ENCODE measurements at places on chromosomes 12 and 14. TPM values are rescaled to one million over a fixed set of nuclear protein-coding genes. Genes with fewer than 3 reads are reported as not detected.

The SLC4A8 gene
- total RNA-seq = 67.1 TPM

DNA sequence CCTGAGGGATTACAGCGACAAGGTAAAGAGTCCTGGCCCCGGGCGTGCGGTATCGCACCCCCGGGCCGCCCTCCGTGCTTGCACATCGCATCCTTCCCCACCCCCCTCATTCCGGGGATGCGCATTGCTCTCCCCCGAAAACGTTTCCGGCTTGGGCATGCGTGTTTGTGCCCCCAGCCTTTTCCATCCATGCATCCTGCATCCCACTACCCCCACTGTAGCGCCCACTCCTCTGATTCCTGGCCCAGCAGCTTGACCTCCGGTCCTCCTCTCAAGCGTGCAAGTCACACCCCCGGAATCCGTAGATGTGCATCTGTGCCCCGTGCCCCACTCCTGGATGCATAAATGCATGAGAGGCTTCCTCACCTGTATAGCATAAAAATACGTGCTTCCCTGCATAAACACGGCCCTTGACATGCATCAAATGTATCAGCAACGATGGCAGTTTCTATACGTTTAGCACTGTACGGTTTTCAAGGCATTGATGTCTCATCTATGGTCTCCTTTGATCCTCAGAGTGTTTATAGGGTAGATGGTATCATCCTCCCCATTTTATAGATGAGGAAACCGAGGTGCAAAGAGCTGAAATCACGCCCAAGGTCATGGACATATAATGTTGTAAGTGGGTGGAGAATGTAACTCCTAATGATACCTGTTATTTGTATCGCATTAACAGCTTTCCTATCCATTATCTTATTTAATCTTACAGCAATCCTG, 484 bp downstream of the RIC8B start:
- no peak for DNase-seq

DNA sequence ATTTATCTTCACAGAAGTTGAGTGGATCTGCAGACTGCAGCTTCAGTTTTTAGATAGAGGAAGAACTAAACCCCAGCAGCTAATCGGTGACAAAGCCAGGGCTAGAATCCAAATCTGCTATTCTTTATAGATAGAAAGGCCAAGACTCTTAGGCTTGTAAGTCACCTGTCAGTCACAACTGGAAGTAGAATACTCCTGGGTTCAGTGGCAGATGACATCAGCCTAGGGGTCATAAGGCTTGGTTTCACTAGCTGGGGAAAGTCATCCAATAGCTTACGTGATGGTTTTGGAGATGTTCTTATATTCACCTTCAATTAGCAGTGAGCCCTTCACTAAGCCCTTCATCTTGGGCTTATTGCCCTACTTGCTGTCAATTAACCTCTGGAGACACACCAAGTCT, 93.4 kb downstream of the APAF1 start:
- no peak for DNase-seq

DNA sequence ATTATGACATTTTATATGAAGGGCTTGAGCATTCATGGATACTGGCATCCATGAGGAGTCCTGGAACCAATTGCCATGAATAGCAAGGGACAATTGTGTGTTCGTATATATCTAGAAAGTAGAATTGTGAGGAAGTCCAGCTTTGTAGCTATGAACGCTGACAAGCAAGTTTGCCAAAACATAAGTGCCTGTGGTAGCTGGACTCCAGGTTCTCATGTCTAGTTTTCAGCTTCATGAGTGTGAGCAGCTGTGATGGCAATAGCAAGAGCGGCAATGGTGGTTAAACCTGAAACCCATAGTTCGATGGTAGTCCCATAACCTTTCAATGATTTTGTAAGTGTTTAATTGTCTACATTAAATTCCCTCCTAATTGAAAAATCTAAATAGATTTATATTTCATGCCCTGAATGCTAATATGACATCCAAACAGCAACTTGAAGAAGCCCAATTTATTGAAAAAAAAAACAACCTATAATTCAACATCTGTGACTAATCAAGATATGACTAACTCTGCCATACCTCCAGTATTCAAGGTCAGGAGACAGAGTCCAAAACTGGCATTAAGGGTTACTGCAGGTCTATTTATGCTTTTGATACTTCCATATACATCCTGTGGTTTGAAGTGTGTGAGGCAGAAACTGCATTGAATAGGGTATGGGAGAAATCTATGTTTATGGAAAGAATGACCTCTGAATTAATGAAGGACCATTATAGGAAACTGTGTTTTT, 50.3 kb upstream of the PCED1B start:
- DNase-seq = no peak

DNA sequence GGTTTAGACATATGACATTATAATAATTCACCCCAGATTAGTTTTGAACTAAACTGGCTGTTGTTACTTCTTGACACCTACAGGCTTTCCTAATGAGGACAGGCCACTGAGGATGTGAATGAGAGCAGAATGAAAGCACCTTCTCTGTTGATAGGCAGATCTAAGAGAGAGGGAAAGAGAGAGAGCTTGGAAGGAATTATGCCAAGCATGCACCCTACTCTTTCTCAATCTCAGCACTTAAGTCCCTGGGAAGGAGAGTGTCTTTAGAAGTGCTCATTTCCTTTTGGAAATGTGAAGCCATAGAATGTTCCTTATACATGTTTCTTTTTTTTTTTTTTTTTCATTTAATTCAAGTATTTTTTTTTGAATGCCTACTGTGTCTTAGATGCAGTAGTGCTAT, 49.0 kb downstream of the TBC1D15 start:
- no peak for DNase-seq

All from cerebellum (tissue), 4 donors.